ENCODE measurements at places on chromosomes 4 and X.

DNA sequence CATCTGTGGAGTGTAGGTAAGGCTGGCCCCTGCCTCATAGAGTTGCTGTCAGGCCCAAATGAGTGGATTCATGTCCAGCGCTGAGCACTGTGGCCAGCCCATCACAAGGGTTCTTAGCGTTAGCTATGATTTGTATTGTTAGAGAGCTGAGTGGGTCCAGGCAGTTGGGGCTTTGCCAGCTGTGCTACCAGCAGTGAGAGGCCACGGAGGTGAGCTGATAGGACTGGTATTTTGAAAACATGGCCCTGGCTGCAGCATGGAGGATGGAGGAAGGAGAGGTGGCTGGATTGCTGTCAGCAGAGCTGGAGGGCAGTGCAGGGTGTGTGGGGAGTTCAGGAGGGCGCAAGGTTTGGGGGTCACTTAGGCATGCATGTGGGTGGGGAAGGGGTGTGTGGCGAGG lies 69.8 kb downstream of the PSAPL1 start:
- DNase-seq: no peak

- no peak for DNase-seq
Observed at GRCh38 chr4:7772711-7773385, 166.8 kb downstream of the AFAP1 start.

DNA sequence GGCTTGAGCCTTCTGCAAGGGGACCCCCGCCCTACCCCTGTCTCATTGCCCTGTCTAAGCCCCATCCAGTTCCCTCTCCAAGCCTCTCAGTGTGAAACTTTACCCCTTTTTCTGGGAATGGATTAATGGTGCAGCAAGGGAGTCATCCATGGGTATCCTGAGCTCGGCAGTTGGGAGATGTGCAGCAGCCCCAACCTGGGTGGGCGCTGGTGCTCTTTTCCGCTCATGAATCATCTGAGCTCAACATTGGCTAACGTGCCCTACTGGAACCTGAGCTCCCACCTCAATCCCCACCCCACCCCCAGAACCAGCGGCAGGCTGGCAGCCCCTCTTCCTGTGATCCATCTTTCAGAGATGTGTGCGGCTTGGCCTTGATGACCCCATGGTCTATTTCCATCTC lies 130.3 kb upstream of the MSX1 start:
- no peak for DNase-seq

DNA sequence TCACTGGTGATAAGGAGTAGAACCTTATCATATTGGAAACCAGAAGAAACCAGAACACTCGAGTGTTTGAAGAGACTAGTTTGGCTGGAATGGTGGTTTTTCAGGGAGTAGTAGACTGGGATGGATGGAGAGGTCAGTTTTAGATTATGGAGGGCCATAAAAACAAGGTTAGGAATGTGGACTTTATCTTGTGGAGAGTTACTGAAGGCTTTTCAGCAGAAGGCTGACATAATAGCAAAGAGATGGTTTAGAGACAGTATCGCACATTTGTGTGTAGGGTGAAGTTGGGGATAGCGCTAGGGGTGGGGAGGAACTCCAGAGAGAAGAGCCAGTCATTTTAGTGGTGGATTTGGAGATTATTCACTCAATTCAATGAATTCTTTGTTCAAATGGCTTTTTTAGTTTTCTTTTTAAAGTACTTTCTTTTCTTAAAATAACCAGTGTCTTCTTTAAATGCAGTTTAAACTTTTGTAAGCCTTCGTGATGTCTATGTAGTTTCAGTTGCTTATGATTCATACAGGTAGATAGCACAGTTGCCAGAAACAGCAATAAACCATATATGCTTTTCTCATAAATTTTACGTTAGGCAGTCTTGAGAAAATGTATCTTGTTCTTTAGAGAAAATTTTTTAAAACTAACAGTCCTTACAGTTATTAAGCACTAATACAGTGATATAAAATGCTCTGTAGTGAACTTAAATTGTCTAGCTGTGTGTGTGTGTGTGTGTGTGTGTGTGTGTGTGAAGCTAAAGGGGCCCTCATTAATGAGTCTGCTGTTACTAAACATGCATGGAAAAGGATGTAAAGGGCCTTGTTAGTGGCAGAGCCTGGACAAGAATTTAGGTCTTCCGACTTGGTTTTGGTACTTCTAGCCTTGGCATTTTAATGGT lies 3.8 kb downstream of the ARHGAP10 start:
- DNase-seq: no peak

DNA sequence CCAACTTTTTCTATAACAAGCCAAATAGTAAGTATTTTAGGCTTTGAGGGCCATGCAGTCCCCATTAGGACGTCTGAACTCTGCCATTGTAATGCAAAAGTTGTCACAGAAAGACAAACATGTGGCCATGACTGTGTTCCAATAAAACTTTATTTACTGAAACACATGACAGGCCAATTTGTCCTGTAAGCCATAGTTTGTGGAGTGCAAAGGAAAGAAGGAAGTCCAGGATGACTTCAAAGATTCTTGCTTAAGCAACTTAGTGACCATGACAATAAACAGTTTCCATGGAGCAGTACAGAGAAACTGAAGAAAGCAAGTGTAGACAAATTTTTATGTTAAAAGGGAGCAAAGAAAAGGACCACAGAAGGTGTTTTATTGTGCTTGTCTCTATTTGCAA lies 35.0 kb upstream of the MYOZ2 start:
- no peak for DNase-seq

GRCh38 chr4:17587094-17587822 lies 10.3 kb downstream of the LAP3 start:
- DNase-seq: no peak

GRCh38 chr4:45063696-45064095 lies 337.3 kb upstream of the GNPDA2 start:
- DNase-seq: no peak

- DNase-seq: no peak
Observed at GRCh38 chr4:41268721-41269517, 12.2 kb downstream of the UCHL1 start.

GRCh38 chr4:52750819-52751486 lies at the start of gene ERVMER34-1:
Gene ERVMER34-1 (minus strand): TSS chr4:52751425. CDS start chr4:52745520, 5,905 bp downstream.
- no peak for DNase-seq

DNA sequence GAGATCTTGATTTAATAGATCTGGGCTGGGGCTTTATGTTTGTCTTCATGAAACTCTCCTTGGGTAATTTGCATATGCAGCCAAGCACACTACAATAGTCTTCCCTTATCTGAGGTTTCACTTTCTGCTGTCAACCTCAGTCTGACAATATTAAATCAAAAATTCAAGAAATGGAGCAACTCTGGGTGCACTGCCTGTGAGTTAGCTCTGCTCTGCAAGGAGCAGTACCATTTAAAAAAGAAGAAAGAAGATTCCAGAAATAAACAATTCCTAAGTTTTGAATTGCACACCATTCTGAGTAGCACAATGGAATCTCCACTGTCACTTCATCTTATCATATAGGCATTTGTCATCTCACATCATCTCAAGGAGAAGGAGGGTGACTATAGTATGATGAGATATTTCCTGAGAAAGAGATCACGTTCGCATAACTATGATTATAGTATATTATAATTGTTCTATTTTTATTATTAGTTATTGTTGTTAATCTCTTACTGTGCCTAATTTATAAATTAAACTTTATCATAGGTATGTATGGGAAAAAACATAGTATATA lies 9.4 kb downstream of the FNIP2 start:
- DNase-seq: no peak

DNA sequence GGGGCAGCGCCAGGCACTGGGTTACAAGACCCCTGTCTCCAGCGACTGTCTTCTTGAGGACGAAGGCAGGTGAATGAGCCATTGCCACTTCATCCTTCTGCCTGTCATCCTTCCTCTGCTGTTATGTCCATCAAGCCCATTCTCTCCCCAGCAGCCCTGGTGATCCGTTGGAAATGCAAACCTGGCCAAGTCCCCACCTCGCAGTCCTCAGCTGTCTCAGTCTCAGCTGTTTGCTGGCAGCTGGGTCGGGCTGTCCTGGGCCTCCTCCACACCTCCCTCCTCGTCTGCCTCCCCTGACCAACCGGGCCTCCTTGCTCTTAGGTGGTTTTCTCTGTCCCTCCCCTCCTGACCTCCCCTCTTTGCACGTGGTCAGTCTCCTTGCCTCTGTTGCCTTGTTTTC lies 38.0 kb downstream of the PTTG2 start:
- DNase-seq: no peak

- no peak for DNase-seq
Observed at GRCh38 chrX:20796450-20796849, 529.7 kb upstream of the RPS6KA3 start.

DNA sequence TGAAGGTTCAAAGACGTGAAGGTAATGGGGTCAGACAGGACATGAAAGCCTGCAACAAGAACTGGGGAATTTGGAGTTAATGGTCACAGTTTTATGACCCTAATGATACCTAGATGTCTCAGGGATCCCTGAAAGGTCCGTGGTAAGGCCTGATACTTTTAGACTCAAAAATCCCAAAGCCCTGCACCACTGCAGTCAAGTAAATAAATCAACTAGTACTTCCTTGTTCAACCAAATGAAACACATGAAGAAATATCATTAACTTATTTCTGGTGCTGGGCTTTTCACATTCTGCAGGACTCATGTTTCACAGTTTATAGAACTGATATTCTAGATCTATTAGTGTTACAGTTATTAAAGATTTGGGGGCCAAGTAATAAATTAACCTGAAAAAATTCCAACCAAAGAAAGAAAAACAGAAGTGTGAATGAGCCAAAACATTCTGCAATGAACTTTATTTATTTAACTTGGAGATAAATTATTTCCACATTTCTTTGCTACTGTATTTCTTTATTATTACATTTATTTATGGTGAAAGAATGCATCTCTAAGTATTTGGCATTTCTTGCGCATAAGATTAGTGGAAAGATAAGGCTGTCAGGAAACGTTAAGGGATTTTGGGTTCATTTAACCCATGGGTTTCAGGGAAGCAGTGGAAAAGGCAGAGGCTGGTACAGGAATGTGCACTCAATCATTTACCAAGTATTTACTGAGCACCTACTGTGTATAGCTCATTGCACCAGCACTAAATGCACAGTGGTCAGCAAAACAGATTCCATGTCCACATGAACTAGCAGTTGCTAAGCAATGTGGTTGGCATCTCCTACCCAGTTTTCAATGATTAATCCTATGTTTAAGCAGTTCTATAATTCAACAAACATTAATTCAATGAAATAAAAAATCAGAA lies 8.7 kb downstream of the WDFY3 start:
- no peak for DNase-seq
